ENCODE measurements at places on chromosomes 11 and 22. TPM values are rescaled to one million over a fixed set of nuclear protein-coding genes. Genes with fewer than 3 reads are reported as not detected.

The SPI1 gene
- 0.14 TPM for total RNA-seq

The ME3 gene
- 43.1 TPM for total RNA-seq

The LRRC74B gene
- not detected for total RNA-seq

The GTSE1 gene
- total RNA-seq, result 3.8 TPM

The MS4A1 gene
- not detected for total RNA-seq

The OR6T1 gene
- not detected for total RNA-seq

The MISFA gene
- total RNA-seq, result not detected

The PTPN5 gene
- 0.07 TPM for total RNA-seq

The CDC42BPG gene
- 12.8 TPM for total RNA-seq

The PCF11 gene
- total RNA-seq, result 31.0 TPM

The MOV10L1 gene
- total RNA-seq, result 0.21 TPM
